NCI-H2029 (cell line): ENCODE measurements at places on chromosomes 11 and 22.

DNA sequence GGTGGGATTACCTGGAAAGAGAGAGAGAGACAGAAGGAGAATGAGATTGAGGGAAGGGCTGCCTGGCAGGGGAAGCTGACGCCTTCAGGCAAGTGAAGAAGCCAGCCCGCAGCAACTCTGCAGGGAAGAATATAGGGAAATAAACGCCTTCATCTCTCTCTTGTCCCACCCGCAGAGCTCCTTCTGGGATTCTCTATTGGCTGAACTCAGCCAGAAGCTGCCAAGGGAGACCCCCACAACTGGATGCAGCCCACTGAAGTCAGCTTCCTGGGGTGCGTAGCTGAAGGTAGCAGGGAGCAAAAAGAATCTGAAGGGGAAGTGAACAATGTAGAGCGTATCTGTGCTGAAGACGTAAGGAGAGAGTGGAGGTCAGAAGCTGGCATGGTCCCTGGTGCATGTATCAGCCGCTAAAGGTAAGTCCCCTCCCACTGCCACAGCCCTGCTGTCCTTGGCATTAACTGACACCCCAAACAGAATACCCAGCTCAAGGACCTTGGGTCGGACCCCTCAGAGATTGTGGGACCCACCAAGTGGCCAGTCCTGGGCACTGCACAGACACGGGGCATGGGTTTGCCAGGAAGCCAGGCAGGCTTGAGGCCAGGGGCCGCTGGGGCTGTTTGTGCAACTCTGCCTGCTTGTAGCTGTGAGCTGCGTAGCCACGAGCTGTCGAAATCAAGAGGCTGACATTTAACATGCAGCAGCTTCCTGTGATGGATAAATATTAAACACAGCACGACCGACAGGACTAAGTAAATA is 469.9 kb downstream of the MN1 start:
- peak; percentile 10 for DNase-seq

DNA sequence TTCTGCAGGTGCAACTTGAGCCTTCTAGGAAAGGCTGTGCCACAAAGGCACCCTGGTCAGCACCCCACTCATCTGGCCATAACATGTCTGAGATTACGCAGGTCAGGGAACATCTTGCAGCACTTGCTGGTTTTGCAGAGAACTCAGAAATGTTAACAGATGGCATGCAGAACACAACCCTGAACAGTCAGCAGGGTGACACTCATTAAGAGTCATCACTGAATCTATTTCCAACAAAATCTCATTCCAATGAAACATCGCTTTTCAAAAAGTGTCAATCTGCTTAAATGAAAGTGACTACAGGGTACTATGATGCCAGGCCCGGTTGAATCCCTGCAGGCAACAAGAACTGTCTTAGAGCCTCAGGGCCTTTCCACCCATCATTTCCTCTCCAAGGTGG is 369.8 kb upstream of the CCDC90B start:
- DNase-seq, result no peak

DNA sequence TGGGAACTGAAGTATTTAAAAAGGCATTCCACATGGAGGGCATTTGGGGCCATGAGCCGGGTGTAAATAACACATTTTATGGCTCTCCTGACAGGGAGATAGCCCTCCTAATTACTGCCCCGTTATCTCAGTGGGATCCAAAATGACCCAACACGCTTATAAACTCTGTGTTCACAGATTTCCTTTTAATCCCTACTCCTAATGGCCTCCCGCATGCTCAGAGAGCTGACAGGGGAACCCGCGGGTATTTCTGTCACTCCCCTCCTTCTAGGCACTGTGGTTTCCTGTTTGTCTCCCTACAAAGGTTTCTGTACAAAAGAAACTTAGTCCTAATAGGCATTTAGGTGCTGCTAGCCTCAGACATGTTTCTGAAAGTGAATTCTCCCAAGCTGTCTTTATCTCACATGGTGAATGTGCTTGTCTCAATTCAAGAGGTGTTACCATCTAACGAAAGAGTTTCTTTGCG is 202.8 kb upstream of the SEZ6L start:
- DNase-seq, result no peak

GRCh38 chr11:79308429-79308828 is 132.4 kb downstream of the TENM4 start:
- no peak for DNase-seq
